ENCODE measurements at places on chromosomes 11 and 22.

DNA sequence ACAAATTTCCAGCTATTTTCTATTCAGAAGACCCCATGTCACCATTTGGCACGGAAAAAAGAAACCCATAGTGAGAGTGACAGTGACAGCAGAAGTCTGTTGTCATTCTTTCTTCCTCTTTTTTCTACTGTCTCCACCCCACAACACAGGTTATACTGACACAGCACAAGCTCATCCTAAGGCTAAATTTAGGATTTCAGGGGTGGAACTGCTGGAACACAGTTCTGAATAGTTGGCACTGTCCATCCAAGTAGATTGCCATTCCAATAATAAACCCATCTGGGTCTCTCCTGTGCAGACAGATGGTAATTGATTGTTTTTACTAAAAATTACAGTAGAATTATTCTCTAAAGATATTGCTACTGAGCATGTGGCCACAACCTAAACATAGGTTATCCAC lies 95.2 kb upstream of the C11orf87 start:
- no peak for DNase-seq

DNA sequence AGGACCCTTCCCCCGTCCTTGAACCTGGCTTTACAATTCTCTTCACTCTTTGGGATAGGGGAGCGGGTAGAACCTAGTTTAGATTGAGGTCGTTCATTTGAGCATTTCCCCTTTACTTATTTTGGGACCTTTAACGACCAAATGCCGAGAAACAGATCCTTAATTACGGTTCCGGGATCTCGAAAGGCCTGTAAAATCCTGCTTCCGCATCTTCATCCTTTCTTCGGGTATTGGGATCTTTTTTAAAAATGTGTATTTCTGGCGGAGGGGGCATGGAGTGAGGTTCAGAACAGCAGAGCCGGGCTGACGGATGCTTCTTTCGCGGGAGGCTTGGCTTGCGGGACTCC lies 395 bp upstream of the HIPK3 start:
- no peak for DNase-seq

DNA sequence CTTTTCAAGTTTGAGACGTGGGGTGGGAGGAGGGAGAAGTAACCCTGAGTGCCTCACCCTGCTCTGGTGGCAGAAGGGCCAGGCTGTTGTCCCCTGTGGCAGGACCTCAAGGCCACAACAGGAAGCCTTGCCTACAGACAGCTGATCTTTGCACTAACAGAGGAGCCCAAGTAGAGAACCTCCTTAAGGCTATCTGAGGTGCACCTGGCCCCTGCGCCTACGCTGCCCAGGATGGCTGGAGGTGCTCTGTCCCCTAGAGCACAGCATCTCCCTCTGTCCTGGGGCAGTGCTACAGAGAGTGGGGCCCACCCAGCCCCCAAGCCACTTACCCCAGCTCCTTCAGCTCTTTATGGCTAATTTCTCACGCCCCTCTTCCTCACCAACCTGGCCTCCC lies 27.0 kb downstream of the MYO7A start:
- no peak for DNase-seq

GRCh38 chr11:120501440-120501839 lies 10.1 kb upstream of the GRIK4 start:
- DNase-seq: no peak

- no peak for DNase-seq
These were observed 292.8 kb downstream of the NXPE2 start for GRCh38 chr11:114970927-114971645.

- no peak for DNase-seq
These were observed 2.1 kb upstream of the DRD2 start for GRCh38 chr11:113477321-113477720.

DNA sequence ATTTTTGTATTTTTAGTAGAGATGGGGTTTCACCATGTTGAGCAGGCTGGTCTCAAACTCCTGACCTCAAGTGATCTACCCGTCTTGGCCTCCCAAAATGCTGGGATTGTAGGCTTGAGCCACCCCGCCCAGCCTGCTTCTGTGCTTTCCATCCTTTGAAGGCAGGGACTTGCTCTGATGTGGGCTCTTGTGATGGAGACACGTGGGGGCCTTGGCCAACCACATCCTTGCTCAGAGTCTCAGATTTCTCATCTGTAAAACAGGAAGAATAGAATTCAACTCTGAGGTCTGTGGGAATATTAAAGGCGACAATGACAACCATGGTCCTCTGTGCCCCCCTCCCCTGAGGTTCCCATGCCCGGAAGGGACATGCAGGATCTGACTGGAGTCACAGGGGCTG lies 3.8 kb upstream of the GGA1 start:
- peak; percentile 49 for DNase-seq

GRCh38 chr11:57430952-57431351 lies 4.0 kb upstream of the SLC43A3 start:
- no peak for DNase-seq

- no peak for DNase-seq
These were observed 671.7 kb downstream of the BRD1 start for GRCh38 chr22:49155770-49156580.

GRCh38 chr11:58629857-58630256 lies 7.4 kb downstream of the CNTF start:
- DNase-seq: no peak

DNA sequence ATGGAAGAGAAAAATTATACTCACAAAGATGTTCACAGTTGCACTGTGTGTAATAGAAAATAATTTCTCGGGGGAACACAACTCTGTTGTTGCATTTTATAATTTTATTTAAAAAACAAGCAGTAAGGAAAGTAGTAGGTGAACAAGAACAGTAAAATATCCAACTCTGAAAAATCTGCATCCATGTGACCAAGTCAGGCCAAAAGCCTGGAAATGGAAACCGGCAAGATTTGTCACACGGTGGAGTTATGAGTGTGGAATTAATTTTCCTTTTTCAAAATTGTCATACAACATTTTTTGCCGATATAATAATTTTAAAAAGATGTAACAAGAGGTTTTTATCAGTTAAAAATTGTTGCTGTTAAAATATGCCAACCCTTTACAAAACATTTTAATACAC lies 1421.5 kb downstream of the BRD1 start:
- no peak for DNase-seq

GRCh38 chr11:122019908-122020694 lies 95.9 kb downstream of the BLID start:
- no peak for DNase-seq

DNA sequence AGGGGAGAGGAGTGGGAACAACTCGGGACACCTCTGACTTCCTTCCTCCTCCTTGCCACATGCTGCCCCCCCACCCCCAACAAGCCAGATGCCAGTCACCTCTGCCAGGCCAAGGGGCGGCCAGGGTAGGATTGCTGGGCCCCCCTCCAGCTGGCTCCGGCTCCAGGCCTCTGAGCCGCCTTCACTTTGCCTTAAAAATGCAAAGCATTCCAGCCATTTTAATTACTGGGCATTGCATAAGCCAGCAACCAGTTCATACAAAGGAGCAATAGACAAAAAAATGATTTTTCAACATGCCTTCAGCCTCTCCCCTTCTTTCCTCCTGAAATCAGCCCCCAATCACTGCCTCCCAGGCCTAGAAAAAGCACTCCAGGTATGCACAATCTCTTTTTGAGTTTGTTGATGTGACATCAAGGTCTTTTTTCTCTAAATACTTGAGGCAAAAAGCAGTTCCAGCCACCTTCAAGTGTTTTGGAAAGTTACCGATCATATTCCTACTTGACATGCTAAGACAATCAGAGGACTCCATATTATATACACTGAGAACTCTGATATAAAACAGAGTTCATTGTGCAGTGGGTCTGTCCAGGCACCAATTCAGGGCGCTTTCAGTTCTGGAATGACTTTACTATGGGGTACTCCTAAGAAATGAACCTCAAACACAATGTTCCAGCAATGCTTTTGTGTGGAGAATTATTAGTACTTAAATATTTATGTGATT lies 12.4 kb upstream of the TIMP3 start:
- DNase-seq: no peak

GRCh38 chr22:46748908-46749675 lies 11.0 kb upstream of the CERK start:
- DNase-seq: peak; percentile 61

- no peak for DNase-seq
These were observed 4.7 kb upstream of the TSSC4 start for GRCh38 chr11:2395856-2396255.

DNA sequence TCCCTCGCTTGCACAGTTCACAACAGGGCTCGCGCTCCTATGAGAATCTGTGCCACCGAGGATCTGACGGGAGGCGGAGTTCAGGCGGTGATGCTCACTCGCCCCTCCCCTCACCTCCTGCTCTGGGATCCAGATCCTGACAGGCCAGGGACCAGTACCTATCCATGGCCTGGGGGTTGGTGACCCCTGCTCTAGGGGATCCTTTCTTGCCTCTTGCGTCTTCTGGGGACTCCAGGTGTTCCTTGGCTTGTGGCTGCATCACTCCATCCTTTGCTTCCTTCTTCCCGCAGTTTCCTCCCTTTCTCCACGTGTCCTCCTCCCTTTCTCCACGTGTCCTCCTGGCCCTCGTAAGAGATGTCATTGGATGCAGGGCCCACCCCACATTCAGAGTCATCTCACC lies 30.6 kb upstream of the KRTAP5-7 start:
- DNase-seq: no peak

- no peak for DNase-seq
These were observed 61.3 kb downstream of the LRRC4C start for GRCh38 chr11:41398175-41398574.

GRCh38 chr11:2521733-2522630 lies 77.2 kb downstream of the KCNQ1 start:
- DNase-seq: no peak
